ENCODE measurements at places on chromosomes 4 and X.

DNA sequence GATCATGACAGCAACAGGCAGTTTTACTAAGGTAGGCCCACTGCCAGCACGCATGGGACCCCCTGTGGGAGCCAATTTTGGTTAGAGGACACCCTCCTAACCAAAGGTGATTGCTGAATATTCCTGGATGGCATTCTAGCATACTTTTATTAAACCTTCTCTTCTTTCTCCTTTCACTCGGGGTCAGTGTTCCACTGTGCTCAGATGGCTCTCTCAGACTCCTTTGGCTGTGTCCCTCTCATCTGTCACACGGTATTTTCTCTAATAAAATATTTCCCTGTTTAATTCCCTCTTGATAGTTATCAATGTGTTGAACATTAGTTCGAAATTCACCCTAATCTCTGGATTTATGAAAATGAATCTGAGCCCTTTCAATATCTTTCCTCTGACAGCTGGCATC, 1315.3 kb downstream of the FSTL5 start:
- no peak for DNase-seq

DNA sequence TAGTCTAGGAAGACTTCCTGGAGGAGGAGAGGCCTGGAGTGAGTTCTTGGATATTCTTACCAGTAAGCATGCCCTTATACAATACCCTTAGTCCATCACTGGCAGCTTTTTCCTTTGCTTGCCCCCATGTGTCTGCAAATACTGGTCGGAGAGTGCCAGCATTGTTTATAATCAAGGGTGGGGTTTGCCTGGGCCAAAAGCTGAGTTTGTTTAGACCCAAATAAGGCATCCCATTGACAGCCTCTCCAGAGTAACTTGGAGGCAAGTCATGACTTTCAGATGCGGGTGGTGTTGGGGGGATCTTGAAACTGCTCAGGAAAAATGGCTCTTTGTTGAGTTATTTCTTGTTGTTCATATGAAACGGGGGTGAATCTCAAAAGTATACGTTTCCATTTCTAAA, 258.4 kb upstream of the TAPT1 start:
- no peak for DNase-seq

DNA sequence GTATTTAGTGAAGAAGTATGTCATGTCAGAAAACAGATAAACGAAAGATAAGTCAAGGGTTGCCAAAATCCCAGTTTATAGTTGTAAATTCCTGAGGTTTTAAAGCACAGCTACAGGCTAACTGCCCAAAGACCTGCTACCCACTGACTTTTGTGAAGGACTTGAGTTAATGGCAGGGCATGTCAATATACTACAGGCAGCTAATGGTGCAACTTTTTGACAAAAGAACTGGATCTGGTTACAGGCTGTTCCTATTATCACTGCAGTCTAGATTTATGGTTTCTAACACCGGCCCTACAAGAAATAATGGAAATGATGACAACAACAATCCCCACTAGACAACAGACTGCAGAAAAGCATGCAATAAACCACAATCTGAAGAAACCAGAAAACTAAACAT, 6.4 kb downstream of the SCML2 start:
- no peak for DNase-seq

DNA sequence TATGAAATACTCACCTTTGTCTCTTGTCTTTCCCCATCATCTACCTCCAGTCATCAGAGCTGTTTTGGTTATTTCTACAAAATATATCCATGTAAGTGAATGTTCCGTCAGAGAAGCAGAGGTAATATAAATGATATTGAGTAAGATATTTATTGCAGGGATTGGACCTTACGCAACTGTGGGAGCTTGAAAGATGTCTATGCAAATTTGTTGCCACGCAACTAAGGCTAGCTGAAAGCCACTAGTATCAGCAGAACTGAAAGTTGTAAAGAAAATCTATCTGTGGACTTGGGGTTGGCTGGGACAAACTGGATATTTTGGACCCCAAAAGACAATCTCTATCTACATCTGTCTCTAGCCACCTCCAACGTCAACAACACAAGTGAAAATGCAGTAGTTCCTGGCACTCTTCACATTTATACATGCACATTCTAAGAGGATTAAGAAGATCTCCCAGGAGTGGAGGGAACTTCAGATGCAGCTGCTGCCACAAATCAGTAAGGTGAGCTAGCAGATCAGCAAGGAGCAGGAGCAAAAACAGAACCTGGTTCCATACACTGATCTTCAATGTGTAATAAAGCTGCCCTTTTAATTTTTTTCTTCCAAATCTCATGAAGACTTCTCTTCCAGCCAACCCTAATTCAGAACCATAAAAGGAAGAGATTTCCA, 8.5 kb upstream of the CCSER1 start:
- no peak for DNase-seq

DNA sequence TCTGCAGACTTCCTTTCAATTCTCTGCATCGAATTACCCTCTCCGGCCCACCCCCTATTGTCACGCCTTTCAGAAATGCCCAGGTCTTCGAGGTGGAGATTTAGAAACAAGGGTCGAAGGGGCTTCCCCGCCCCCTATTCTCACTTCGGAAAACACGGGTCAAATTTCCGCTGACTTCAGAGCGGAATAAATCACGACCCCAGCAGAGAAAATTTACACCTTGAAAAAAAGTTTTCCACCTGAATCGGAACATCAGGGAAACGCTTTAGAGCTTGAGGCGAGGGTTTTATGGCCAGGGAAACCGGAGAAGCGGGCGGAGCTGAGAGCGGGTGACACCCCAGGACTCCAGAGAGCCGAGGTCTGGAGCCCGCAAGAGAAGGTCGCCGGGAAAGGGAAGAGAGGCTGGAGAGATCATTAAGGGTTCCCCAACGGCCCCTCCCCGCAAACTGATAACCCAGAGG, 1.6 kb downstream of the SHISA3 start:
- DNase-seq, result no peak

DNA sequence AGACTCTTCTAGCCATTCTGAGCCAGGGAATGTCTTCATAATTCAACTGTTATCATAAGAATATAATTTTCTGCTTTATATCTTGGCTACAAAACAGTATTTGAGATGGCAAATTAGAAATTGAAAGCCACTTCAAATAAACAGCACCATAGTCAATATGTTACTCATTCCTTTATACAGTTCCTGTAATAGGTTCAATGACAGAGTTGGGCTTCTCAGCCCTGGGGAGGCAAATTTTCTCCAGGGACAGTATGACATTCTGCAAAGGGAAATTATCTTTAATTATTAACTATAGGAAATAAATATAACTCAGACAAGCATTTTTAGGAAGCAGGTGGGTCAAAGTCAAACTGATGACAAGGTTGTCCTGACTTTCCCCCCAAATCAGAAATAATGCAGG, 71.9 kb upstream of the RPS6KA6 start:
- DNase-seq, result no peak

DNA sequence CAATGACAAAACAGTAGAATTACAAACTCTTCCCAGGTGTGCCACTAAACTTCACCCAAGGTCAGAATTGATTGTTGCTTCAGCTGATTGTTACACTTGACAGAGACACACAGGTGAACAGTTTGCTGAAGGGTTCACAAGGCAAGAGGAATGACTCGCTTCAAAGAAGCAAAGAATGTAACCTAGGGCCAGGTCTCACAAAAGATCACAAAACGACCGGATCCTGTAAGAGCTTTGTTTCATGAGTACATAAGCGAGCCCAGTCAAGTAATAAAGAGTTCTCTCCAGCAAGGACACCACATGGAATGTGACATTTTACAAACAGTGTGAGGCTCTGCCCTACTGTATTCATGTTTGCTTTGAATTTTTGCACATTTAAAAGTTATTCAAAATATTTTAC, 9.1 kb downstream of the LNX1 start:
- no peak for DNase-seq

DNA sequence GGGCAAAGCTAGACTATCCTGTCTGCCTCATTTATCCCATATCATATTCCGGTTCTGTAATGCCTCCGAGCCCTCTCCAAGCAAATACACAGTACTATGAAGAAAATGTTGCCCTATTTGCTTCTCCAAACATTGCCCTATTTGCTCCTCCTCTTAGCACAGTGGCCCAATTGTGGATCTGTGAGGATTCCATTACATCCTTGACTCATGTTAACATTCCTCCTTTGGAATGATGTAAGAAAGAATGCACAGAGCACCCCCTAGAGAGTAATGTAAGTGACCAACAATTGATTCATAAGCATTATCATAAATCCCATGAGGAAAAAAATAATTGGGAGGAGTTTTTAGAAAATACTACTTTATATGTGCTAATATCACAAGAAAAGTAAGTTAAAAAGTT, 11.3 kb upstream of the BTC start:
- no peak for DNase-seq

DNA sequence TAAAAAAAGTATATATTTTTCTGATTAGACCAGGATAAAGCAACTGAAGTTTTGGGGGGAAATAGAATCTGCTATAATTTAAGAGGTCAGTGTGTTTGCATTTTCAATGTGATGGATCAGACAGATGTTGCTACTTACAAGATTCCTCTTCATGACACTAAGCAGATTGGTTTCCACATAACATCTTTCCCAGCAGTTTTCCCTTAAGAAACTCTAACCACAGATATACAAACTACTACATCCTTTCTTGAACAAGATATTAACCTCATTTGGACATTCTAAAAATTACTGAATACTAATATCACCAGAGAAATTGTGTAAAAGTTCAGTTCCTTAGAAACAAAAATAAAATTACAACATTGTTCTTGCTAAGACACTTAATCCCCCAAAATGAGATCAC, 106.7 kb upstream of the GUCY1A1 start:
- DNase-seq, result no peak

DNA sequence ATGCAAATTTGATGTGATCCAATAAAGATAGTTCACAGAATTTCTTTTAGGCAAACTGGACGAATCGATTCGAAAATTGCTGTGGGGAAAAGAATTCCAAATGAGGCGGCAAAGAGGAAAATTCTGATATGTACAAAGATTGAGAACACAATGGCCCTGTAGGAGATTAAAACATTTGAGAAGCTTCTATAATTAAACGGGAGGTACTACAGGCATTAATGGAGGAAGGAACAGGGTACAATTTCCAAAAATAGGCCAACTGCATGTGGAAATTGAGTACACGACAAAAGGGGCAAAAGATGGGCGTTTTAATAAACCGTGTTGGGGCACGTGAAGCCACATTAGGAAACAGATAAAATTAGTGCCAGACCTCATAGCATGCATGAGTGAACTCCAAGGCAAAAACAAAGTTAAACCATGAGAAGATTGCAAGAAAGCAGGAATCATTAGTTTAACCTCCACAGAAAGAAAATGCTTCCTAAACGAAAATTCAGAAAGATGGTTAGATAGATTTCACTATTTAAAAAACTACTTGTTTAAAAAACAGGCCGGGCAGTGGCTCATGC, 68.4 kb downstream of the DHRSX start:
- no peak for DNase-seq

DNA sequence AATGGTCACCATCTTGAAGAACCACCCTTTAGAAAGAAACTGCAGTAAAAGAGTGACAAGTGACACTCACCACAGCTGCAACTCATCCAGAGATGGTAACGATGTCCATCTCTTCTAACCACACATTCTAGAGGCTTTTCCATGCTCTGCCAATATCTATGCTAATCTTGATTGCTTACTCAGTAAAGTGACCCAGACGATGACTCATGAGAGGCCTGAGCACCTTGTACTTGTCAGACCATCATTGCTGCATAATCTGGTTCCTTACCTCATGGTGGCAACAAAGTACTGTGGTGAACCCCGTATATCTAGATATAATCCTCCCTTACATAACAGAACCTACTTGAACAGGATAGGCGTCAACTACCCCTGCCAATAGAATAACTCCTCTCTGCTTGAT, 75.6 kb downstream of the CCNG2 start:
- no peak for DNase-seq

DNA sequence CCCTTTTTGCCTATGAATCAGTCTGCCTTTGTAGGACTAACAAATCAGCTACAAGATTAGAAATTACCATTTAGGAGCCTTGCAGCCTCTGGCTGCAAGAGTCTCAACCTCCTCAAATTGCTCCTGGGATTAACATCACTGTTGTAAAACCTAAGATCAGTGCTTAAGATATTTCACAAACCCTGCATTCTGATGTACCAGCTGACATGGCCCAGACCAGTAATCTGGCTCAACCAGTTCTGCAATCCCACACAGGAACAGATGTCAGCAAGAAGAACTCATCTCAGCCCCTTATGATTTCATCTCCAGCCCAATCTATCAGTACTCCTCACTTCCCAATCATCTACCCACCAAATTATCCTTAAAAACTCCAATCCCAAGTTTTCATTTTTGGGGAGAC, 32.5 kb upstream of the AADAT start:
- DNase-seq, result no peak

GRCh38 chr4:73653695-73654106, 33.5 kb upstream of the RASSF6 start:
- no peak for DNase-seq

DNA sequence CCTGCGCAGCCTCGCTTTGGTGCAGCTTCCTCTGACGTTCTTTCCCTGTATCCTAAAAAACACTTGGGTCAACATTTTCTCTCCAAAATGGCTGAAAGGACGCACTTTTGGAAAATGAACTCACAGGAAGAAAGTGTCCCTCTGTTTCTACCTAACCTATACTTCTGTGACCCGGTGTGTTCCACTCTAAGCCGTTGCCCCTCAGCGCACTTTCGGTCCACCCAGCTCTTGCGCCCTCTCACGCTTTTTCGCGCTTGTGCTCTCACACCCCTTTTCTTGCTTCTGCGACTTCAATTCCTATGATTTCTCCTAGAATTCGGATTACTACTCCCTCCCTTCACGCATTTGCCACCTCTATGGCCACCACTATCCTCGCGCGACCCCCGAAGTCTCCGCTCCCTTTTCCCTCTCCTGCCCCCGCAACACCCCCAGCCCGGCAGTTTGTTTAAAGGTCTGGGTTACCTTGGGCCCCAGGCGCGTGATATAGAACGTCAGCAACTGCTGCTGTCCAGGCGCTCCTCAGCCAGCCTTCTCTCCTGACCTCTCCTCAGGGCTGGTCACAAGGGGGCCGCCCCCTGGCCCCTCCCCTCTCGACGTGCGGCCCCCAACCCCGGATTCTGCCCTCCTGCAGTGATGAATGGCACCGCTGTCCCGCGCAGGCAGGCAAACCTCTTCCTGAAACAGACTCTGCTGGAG, at the start of gene USP51:
Gene USP51 (minus strand): TSS at position 535 of the 696 bp plus-strand sequence. CDS start 909 bp downstream, outside the sequence.
- DNase-seq, result no peak

- no peak for DNase-seq
These were observed 580.9 kb upstream of the ZFP42 start for GRCh38 chr4:187414716-187415115.

- DNase-seq, result no peak
These were observed 12.8 kb downstream of the AMER1 start for GRCh38 chrX:64192673-64193072.

DNA sequence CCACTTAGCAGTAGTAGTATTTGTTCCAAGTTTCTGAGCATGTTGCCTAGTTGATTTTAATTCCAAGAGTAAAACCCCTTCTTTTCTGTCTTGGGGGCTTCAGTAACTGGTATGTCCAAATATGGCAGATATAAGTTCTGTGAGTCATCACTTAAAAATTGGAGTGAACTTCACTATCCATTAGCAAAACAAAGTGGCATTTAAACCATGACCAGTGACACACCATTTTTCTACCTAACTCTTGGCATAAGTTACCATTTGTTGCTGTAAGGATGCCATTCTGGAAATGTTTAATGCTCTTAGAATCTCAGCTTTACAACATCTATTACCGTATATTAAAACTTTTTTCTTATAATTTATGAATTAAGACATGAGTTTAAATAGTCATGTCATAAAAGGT, 102.0 kb downstream of the CBR4 start:
- DNase-seq, result no peak

GRCh38 chr4:10083331-10083771, 33.2 kb downstream of the WDR1 start:
- DNase-seq, result no peak

Data from GF-D8 (cell line).